ENCODE measurements at places on chromosomes 5 and 9. TPM values are rescaled to one million over a fixed set of nuclear protein-coding genes. Genes with fewer than 3 reads are reported as not detected.

PDLIM4 gene
- 2.3 TPM for total RNA-seq

GLRA1 gene
- total RNA-seq, result not detected

CSF1R gene
- 0.26 TPM for total RNA-seq

FOXD4L6 gene
- total RNA-seq, result not detected

TAS2R1 gene
- total RNA-seq, result not detected

RANBP17 gene
- not detected for total RNA-seq

NOXA1 gene
- 0.53 TPM for total RNA-seq

TMC1 gene
- not detected for total RNA-seq

CMBL gene
- total RNA-seq, result 3.2 TPM

PCDHA11 gene
- total RNA-seq, result not detected

JAKMIP2 gene
- 5.2 TPM for total RNA-seq

PCDHA4 gene
- not detected for total RNA-seq

IARS1 gene
- 179 TPM for total RNA-seq

PDE6A gene
- total RNA-seq, result not detected

IRX4 gene
- not detected for total RNA-seq

PRR16 gene
- not detected for total RNA-seq

TICAM2 gene
- total RNA-seq, result 1.8 TPM

KIF20A gene
- total RNA-seq, result 64.3 TPM

PCDHAC2 gene
- not detected for total RNA-seq

ADRA1B gene
- 0.49 TPM for total RNA-seq

CORO2A gene
- 11.5 TPM for total RNA-seq

PCDHA9 gene
- total RNA-seq, result not detected

PITX1 gene
- 0.14 TPM for total RNA-seq

FGF18 gene
- not detected for total RNA-seq

FYB1 gene
- 270 TPM for total RNA-seq

SUB1 gene
- 528 TPM for total RNA-seq

NAIP gene
- 7.2 TPM for total RNA-seq

TAF1L gene
- total RNA-seq, result not detected

CTXN3 gene
- total RNA-seq, result not detected

F12 gene
- 2.2 TPM for total RNA-seq

MELK gene
- 69.6 TPM for total RNA-seq

GCNT1 gene
- total RNA-seq, result 25.0 TPM
